GM12864 (cell line): ENCODE measurements at places on chromosomes 16 and 17.

GRCh38 chr16:78286065-78286464 is 186.6 kb downstream of the WWOX start:
- DNase-seq = no peak

DNA sequence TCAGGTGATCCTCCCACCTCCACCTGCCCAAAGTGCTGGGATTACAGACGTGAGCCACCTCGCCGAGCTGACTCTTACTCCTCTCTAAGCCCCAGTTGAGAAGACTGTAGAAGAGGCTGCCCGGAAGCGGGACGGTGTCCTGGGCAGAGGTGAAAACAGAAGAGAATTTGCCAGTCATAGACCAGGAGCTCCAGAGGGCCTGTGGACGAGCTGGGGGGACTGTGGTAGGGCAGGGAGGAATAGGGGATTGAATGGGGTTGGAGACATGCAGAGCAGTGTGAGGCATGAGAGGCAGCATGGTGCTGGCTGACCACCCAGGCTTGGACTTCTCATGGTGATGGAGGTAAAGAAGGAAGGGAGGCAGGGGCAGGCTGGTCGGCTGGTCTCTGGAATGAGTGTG is 17.1 kb upstream of the PHB1 start:
- no peak for DNase-seq

DNA sequence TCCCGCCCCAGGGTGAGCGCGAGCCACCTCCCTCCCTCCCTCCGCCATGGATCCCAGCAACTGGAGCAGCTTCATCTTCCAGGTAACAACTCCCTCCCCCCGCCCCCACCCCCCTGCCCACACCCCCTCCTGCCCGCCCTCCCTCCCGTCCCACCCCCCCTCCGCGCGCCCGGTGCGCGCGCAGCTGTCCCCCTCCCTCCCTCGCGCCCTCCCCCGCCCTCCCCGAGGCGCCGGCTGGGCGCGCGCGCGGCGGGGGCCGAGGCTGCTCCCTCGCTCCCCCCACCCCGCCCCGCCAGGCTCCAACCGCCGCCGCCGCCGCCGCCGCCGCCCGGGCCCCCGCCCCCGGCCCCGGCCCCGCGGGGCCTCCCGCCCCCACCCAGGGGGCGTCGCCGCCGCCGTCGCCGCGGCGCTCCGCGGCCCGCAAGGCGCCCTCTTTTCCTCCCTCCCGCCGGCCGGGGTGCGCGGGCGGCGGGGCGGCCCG is at the start of gene MAZ:
MAZ (plus strand) TSS at position 431 of the 481 bp plus-strand sequence. CDS start 173 bp downstream, outside the sequence.
- DNase-seq = no peak

DNA sequence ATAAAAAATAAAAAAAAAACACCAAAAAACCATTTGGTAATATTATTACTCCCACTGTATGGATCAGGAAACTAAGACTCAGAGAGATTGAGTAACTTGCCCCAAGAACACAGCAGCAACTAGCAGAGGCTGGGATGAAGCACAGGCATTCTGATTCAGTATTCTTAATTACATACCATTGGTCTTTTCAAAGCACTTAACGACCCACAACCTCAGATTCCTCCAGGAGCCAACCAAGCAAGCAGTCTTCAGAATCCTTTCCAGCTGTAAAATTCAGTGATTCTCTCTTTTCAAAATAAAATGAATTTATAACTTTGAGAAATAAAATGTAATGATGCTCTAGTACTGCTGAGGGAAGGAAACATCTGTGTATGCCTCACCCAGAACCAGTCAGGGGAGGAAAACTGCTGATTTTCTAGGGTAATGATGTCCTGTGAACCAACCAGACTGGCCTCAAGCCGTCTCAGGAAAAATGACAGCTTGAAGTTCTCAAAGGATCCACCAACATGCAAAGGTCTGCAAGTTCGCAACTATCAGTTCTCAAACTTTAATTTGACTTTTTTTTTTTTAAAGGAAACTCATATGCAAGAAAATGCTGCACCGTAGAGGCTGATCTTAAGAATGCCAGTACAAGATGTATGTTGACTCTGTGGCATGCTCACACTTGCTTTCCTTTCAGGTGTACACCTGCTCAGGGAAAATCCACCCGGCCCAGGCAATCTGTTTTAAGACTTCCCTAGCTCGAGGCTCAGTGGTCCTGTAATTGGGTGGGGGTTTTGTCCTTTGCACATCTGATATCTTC is 9.0 kb downstream of the CUEDC1 start:
- no peak for DNase-seq

- no peak for DNase-seq
These were observed 127.2 kb downstream of the HS3ST3B1 start for GRCh38 chr17:14427900-14428647.

DNA sequence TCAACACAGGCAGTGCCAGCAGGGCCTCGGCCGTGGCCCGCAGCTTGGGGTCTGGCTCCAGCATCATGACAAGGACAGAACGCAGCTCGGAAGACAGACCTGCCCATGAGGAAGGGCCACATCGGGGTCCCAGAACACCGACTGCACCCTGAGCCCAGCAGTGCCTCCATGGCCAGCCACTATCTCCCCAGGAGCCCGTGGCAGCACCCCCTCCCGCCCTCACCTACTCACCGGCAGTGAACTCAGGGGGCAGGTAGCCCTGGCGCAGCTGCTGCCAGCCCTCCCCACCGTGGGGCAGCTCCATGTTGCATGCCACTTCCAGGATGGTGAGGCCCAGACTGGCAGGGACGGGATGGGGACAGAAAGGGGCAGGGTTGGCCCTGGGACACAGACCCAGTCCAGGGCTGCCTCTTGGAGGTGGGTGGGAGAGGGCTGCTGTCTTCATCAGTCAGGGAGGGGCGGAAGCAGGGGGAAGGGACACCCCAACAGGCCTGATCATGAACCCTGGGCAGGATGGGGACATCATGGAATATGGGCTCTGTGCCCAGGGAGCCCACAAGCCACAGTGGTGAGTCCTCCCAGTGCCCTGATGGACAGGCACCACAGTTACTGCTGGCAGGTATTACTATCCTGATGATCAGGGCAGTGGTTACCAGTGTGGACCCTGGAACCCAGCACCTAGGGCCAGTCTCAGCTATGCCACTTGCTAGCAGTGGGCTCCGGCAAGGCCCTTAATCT is 5.3 kb downstream of the PAQR4 start:
- DNase-seq = no peak

GRCh38 chr17:17569691-17570090 is 21.8 kb downstream of the PEMT start:
- DNase-seq = no peak

DNA sequence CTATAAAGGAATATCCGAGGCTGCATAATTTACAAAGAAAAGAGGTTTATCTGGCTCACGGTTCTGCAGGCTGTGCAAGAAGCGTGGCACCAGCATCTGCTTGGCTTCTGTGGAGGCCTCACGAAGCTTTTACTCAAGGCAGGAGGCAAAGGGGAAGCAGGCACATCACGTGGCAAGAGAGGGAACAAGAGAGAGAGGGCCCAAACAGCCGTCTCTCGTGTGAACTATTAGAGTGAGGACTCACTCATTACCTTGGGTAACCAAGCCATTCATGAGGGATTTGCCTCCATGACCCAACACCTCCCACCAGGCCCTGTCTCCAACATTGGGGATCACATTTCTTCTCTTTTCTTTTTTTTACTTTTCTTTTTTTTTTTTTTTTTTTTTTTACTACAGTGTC is 7.5 kb upstream of the ALKBH5 start:
- DNase-seq = no peak

- no peak for DNase-seq
These were observed 60.2 kb downstream of the WWP2 start for GRCh38 chr16:69822174-69822935.

GRCh38 chr17:55903028-55903690 is 152.3 kb downstream of the PCTP start:
- DNase-seq = no peak

DNA sequence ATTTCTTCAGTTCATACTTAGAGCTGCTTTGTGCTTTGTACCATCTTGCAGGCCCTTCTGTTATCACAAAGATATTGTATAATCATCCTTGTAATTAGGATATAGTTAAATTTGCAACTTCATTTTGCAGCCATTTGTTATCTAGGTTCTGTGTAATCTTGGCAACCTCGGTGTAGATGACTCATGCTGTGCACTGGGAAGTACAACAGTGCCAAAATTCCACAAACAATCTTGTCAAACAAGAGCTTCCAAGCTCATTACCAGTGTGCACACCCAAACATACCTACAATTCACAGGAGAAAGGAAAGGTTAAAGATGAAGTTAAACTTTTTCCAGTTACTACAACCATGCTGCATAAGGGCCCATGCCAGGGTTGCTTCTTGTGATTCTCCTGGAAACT is 1231.8 kb downstream of the CDH11 start:
- DNase-seq = no peak

- no peak for DNase-seq
These were observed 257.9 kb upstream of the CACNG5 start for GRCh38 chr17:66577041-66577440.

GRCh38 chr17:46063241-46063640 is 64.2 kb downstream of the STH start:
- no peak for DNase-seq

DNA sequence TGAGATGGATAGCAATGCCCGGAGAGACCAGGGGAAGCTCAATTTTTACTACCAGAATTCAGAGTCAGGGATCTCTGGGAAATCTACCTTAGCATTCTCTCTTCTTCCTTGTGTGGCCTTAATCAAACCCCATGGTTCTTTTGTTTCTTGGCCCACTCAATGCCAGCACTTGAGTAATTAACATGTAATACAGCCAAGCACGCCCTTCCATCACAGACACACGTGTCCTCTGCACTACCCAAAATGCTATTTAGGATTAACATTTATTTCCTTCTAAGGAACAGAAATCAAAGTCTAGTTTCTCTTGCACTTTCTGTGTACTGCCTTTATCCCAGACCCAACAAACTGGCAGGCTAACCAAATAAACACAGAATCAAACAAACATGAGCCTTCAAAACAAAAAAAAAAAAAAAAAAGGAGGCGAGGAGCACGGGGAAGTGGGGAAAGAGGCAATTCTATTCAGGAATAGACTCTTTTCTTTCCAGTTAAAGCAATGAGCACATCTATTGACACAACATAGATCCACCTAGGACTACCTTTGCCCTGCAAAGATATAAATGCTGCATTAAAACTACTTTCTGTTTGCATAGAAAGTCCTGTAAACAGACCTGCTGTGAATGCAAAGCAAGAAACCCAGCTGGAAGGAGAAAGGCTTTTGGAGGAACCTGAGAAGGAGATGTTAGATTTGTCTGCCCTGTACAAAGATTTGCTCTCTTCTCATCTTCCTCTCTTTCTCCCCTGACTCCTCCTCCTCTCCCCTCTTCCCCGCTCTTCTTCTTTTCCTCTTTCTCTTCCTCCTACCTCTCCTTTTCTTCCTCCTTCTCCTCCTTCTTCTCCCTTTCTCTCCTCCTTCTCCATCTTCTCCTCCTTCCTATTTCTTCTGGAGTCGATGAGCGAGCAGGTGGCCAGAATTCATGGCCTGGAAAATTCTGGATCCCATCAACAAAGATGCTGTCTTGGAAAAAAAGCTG is 294.4 kb downstream of the NPIPA8 start:
- DNase-seq = no peak

- DNase-seq = no peak
These were observed 138.7 kb upstream of the RPH3AL start for GRCh38 chr17:491086-492021.

DNA sequence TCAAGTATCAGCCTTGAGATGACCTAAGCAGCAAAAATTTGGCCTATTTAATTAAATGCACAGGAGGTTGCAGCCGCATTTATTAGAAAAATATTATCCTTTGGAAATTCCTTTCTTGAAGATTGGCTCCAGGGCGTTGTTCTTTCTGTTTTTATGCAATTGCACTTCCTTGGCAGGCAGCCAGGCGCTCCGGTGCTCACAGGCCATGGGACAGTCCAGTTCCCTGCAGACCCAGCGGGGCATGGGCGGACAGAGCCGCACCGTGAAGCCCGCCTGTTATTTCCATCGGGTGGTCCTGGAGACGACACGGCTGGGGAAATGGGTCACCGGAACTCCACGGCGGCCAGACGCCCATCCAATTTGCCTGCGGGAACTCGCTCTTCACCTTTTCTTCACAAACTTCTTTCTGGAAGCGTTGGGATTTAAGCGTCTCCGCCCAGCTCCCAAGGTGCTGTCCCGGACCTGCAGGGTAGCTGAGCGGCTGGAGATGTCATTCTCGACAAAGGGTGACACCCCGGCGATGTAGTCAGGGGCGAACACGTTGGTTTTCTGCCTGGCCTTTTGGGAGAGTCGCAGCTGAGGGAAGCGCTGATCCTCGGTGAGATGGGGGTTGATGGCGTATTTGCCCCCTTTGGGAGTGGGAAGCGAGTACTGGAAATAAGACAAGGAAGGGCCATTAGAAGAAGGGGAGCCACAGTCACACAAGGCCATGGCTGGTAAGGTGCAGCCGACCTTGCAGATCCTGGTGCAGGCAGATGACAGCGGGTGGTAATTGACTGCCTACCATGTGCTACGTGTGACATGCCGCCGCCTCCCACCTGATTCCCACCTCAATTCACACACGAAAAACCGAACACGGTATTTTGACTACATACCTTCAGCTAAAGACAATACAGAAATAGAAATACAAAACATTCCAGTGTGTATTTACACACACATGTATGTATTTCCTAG is 12.5 kb downstream of the NOB1 start:
- DNase-seq = no peak

DNA sequence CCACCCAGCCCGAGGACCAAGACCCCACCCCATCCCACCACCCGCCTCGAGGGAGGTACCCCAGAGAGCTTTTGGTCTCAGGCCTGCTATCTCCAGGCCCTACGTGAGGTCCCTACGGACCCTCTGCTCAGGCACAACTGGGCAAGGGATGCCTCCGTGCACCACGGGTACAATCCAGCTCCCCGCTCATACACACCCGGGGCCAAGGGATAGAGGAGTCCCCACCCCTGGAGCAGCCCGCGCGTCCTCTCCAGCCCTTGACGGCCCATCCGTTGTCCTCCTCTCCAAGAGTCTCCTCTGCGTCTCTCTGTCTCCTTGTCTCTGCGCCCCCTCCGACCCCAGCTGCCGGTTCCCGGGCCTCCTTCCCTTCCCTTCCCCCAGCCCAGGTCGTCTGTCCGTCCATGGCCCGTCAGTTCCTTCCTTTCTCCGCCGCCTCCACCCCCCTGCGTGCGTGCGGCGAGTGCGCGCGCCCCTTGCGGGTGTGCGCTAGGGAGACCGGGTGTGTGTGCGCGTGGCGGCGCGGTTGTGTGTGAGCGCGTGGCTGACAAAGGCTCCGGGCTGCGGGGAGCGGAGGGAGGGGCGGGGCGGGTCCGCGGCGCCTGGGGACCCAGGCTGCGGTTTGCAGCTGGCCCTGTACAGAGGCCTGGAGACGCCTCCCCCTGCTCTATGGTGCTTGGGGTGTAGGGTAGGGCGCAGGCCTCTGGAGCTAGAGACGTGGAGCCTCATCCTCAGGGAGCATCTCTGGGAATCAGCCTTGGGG is 930 bp downstream of the SPNS2 start:
- no peak for DNase-seq

DNA sequence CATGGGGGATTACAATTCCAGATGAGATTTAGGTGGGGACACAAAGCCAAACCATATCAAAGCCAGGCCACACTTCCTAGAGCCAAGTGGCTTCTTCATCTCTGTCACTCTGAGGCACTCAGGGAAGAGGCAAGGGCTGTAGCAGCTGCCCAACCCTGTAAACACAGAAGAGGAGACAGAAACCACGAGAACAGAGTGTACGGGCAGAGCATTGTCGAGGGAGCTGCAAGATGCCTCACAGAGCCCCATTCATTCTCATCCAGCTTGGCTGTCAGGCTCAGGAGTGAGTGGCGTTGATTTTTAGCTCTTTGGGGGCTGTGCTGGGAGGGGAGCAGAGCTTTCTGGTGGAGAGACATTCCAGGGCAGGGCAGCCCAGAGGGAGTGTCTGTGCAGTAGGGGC is 117.2 kb upstream of the SALL1 start:
- DNase-seq = no peak
